Neural progenitor cell (in vitro differentiated cells): ENCODE measurements at places on chromosomes 3 and 15.
A peak's percentile ranks its signal among the peaks of the same experiment; 100 is the strongest.

DNA sequence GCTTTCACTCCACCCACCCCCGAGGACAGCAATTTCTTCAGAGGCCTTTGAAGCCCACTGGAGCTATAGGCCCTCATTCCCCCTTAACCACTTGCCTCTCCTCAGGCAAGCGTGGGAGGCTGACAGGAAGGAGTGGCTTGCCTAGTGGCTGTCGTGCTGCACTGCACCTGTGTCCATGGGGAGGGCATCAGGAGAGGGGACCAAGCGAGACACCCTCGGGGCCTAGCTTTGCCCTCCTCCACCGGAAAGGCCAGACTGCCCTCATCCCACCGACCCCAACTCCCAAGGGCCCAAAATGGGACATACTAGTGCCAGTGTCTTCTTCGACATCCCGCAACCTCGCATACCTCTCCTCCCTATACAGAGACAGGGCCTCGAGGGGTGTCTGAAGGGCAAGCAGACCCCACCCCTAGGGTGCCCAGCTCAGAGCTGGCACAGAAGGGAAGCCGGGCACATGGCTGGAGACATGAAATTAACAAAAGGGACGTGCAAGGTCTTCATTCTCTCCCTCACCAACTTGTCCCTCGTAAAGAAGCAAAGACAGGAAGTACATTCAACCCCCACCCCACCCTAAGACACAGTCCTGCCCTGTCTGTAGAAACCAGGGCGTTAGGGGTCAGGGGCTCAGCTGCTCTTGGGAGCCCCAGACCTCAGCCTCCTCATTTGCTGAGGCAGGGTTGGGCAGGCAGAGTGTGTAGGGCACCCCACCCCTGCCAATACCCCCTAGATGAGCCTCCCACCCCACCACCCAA is 24.3 kb downstream of the VIPR1 start:
- DNase-seq: peak; percentile 35

GRCh38 chr3:193378706-193379105 is at the start of gene ATP13A5:
TSS of gene ATP13A5 (minus strand) at chr3:193378753. CDS start at chr3:193378725, 28 bp downstream.
- DNase-seq: no peak

DNA sequence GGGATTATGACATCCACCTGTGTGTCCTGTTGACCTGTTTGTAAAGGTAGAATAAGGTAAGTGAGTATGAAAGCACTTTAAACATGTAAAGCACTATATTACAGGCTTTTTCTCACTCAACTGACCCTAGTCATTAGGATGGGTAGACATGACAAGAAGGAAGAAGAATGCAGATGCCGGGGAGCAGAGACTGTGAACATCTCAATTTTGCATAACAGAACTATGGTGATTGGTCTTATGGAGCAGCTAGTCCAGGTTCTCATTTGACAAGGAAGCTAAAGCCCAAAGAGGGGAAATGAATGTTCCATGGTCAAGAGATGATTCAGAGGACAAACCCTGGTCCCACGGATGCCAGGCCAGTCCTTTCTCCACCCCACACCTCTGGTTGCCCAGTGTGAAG is 200.1 kb upstream of the BCL6 start:
- DNase-seq: no peak

DNA sequence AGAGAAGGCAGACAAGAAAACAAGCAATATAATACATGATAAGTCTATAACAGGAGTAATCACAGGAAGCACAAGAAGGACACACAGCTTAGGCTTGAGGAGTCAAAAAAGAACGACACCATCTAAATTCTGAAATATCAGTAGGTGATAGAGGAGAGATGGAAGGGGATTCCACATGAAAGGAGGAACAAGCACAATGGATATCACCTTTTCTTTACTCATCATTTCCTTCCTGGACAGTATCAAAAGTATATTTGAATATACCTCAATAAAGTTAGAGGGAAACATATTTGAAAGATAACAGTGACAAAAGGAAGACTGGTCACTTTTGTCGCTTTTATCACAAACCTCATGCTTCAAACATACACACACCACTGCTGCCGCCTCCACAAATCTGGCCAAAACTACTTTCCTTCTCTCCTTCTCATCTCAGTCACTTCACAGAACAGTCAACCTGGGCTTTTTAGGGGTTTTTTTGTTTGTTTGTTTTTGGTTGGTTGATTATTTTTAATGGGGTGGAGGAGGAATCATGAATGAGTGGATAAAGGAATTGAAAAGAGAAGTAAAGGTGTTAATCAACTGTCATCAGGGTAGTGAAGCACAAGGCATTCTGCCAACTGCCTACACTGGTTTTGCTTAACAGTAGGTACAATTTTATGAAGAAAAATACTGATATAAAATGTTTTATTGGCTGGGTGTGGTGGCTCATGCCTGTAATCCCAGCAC is 18.5 kb downstream of the DENND4A start:
- no peak for DNase-seq

GRCh38 chr3:190339130-190339529 is 16.9 kb upstream of the CLDN1 start:
- no peak for DNase-seq

DNA sequence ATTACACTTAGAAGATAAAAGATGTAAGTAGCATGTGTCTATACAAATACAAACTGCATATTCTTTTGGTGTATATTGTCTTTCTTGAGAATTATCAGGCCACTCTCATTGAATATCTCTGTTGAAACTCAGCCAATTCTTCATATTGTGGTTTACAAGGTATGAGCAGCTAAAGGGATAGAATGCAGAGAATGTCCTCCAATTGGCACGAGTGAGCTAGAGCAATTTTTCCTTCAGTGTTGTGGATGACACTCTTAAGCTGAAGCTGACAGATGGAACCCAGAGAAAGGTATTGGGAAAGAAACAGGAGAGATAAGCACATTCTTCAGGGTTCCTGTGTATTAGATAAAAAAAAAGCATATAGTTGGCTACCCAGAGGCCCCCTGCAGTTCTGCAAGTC is 453.1 kb downstream of the EPHA3 start:
- DNase-seq: no peak

DNA sequence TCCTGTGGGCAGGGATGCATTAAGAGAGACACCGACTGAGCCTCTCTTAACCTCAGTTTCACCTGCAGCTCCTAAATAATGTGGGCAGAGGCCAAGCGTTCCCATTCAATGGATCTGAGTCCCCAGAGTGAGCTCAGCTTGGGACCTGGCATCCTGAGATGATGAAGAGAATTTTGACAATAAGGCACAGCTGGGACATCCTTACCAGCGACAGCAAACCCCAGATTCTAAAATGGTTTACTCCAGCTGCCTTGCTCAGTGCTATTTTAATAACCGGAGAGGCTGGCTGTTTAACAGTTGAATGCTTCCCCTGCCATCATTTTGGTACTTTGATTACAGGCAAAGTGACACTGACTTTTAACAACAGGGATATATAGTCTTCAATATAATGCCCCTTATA is 123.7 kb downstream of the WDR76 start:
- DNase-seq: no peak

DNA sequence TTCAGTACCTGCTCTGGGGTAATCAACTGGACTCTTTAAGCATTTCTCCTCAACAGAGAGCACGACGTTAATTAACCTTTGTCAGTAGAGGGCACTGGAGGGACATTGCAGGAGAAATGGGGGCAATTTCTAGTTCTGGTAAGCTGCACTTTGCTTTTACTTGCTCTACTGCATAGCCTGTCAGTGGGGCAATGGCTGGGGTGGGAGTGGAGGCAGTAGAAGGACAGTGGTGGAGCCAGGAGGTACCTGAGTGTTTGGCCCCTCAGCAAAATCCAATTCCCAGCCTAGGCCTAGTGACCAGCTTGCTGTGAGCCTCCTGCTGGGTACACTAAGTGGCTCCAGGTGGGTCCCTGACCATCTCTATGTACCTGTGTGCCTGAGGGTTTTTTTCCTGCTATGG is 18.3 kb upstream of the MED12L start:
- DNase-seq: no peak

DNA sequence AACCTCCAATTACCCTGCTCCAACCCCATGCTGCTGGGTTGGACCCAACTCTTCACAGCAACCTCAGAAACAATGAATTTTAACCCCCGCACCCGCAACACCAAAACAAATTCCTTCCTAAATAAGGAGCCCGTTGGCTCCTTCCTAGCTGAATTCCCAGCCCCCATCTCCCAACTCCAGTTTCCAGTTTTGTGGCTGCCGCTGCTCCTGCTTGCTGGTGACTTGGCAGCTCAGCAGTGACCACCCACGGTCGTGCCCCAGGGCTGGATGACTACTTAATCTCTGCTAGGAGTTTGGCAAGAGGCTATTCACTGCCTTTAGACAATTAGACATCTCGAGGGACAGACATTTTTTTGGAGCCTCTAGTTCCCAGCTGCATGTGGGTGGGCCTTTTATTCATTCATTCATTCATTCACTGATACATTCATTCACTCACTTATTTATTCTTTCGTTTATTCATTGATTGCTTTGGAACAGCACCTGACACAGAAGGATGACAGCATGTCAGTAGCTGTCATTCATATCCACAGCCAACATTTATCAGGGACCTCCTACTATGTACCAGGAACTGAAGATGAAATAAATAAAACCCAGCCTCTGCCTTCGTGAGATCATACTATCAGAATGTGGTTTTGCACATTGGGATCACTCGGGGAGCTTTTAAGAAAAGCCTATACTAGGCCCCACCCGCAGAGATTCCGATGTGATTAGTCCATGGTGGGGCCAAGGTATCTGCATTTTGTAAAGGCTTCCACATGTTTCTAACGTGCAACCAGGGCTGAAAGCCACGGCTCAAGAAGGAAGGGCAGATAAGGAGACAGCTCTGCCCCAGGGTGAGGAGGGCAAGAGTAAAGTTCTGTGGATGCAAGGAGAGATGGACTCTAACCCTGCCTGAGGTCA is 256.5 kb downstream of the SHQ1 start:
- DNase-seq: peak; percentile 86

GRCh38 chr3:23277688-23278087 is 74.6 kb downstream of the UBE2E2 start:
- DNase-seq: no peak

DNA sequence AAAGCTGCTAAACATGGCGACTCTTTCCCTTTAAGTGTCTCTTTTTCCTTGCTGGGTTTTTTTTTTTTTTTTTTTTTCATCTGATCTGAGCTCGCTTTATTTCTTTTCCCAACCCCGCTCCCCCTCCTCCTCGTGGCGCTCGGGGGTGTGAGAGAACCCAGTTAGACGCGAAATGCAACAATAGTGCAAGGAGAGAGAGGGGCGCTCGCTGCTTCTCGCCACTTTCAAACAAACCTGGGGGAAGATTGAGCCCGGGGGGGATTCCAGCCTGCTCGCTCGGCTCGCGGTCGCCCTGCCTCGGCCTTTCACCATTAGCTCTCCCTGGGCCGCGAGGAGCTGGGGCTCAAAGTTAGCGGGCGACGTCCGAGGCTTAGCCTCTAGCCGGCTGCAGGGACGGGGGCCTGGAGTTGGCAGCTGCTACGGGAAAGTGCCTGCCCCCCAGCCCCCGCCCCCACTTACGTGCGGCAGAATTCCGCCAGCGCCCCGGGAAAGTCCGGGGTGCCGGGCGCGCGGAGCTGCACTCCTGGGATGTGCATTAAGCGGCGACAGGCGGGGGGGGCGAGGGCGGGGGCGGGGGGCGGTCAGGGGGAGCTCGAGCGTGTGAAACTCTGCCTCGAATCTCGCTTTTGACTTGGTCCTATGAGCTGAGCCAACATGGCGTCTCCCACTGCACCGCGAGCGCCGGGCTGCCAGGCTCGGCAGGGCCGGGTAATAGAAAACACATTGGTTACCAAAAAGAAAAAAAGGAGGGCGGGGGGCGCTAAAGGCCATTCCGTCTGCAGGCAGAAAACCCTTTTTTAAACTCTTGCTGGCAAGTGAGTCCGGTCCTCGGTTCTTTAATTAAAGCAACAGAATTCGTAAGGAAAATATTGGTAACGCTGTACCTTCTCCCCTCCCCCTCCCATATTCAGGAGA is 10.4 kb downstream of the NR2F2 start:
- peak; percentile 90 for DNase-seq

DNA sequence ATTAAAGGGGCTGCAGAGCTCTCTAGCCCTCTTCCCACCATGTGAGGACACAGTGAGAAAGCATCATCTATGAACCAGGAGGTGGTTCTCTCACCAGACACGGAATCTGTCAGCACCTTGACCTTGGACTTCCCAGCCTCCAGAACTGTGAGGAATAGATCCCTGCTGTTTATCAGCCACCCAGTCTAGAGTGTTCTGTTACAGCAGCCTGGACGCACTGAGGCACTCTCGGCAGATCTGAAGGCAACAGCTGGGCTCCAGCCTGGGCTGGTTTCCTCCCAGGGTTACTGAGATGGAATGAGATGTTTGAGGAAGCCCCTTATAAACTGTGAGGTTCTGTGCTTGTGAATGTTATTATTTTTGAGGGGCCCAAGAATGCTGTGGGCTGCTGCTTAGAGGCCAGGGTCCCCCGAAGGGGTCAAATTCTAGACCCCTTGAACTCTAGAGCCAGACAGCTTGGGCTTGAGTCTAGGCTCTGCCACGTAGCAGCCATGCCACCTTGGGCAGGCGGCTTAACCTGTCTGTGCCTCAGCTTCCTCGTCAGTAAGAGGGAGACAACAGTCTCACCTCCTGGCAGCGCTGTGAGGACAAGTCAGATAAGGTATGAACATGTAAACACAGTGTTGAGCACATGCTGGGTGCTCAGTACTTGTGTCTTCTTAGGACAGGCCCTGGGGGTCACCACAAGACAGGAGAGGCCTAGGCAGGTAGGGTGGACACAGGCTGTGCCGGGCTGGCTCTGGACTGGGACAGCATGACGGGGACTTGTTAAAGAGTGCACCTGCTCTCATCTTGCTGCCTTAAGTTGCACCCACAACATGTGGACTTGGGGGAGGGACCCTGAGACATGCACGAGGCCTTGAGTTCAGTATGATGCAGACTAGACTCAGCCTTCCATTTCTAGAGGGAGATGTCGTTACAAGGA is 49.2 kb downstream of the MGLL start:
- DNase-seq: no peak

DNA sequence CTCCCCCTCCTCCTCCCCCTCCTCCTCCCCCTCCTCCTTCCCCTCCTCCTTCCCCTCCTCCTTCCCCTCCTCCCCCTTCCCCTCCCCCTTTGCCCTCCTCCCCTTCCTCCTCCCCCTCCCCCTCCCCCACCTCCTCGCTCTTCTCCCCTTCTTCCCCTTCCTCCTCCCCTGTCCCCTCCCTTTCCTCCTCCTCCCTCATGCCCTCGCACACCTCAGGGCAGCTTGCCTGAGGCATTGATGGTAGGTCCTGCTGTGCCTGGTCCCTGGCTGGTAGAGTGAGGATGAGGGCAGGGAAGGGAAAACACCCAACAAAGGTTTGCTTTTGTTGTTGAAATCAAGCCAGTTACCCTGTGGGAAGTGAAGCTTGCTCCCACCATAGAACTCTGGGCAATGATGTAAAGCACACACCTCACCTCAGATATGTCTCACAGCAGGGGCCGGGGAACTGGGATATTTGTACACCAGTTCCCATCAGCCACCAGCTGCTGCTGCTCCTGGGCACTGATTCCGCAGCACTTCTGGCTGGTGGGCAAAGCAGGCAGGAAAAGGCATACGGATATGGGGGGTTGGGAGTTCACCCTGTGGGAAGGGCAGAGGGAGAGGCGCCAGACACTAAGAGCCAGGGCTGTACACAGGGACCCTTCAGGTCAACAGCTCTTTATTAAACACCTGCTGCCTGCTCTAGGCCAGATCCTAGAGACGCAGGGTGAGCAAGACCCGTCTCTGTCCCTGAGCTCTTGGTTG is 13.8 kb downstream of the ISG20 start:
- DNase-seq: no peak
